ENCODE measurements at places on chromosomes 5 and 9.
A peak's percentile ranks its signal among the peaks of the same experiment; 100 is the strongest.

DNA sequence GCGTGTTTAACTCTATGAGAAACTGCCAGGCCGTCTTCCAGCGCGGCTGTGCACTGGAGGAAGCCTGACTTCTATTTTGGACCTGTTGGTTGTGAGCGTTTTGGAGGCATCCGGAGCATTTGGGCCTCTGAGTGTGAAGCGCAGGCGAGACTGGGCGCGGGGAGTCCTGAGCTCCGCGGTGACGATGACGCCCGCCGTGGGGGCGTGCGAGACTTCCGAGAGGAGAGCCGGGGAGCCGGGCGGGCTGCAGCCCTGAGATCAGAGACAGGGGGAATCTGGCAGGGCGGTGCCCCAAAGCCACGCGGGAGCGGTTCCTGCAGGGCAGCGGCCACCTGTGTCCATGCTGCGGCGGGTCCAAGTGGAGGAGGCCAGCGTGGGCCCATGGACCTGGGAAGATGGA is 47.4 kb downstream of the NTNG2 start:
- no peak for DNase-seq

- no peak for DNase-seq
Observed at GRCh38 chr5:38639377-38640358, 83.2 kb upstream of the LIFR start.

DNA sequence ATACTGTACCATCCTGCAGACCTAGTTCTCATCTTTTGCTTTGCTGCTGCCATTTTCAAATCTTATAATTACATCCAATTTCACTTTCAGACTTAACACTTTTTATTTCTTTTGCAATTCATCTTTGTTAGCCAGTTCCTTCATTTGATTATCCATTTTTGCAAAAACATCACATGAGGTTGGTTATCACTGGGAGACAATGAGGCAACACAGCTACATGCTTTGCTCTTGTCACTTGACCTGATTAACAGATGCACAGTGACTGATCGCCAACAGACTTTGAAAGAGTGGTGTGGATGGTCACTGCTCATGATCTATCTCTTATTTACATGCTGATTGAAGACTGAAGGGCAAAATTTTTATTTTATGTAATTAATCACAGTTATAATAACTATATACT is 17.0 kb upstream of the RNF20 start:
- no peak for DNase-seq

GRCh38 chr9:77773381-77773780 is 125.3 kb upstream of the GNA14 start:
- DNase-seq: no peak

DNA sequence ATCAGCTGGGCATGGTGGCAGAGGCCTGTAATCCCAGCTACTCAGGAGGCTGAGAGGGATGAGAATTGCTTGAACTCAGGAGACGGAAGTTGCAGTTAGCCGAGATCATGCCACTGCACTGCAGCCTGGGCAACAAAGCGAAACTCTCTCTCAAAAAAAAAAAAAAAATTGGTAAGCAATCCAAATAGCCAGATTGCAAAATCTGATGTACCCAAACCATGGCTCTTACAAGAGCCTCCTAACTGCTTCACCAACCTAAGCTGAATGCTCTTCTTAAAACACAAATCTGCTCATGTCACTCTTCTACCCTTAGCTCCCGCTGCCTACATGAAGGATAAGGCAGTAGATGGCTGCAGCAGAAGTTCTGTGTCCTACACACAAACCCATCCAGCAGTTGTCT is 105.9 kb downstream of the MPDZ start:
- DNase-seq: no peak

DNA sequence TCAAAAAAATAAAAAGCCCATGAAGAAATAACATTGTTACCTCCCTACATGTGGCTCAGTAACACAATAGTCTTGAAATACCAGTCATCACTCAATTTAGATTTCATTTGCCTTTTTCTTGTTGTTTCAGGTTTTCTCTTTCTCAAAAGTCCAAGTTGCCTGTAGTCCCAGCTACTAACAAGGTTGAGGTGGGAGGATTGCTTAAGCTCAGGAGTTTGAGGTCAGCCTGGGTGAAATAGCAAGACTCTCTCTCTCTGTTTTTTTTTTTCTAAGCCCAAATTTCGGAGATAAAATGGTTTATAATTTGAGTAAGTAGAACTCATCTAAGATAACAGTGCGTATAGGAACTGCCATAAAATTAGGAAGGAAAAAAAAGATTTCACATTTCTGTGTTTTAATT is 17.5 kb upstream of the NDUFS4 start:
- DNase-seq: no peak

DNA sequence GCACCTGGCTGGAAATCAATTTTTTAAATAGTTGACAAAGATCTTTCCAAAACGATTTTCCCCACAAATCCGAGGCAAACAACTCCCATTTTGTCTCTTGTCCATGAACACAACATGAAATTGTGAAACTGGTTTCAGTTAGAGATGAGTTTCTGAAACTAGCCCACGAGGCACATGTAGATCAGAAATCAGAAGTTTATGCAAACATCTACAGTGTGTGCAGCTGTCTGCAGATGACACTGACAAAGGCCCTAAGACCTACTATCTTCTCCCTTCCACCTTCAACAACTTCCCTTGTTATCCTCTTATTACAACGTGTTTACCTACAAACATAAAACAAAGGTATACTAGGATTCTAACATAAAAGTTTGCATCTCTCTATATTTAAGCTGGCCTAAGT is 183.3 kb downstream of the DIRAS2 start:
- no peak for DNase-seq

- no peak for DNase-seq
Observed at GRCh38 chr9:136088939-136089696, 6.0 kb downstream of the NACC2 start.

DNA sequence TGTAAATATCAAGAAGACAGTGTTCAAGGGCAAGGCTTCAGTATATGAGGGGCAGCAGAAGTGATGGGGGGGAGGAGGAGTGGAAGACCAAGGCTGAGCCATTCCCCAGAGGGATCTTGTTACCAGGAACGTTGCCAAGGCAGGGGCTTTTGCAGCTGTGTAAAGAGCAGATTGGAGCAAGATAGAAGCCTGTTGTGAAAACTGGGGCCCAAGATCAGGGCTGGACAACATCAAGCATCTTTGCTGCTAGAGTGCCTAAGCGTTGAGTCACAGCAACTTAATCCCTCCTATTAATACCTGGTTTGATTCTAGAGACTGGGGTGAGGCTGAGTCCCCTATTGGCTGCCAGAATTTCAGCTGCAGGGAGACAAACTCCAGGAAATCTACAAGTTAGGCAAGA is 18.4 kb upstream of the ERCC6L2 start:
- DNase-seq: peak; percentile 66

GRCh38 chr5:168104350-168104749 is 187.1 kb upstream of the WWC1 start:
- DNase-seq: no peak

GRCh38 chr9:84445737-84446136 is 105.2 kb upstream of the SLC28A3 start:
- DNase-seq: no peak

DNA sequence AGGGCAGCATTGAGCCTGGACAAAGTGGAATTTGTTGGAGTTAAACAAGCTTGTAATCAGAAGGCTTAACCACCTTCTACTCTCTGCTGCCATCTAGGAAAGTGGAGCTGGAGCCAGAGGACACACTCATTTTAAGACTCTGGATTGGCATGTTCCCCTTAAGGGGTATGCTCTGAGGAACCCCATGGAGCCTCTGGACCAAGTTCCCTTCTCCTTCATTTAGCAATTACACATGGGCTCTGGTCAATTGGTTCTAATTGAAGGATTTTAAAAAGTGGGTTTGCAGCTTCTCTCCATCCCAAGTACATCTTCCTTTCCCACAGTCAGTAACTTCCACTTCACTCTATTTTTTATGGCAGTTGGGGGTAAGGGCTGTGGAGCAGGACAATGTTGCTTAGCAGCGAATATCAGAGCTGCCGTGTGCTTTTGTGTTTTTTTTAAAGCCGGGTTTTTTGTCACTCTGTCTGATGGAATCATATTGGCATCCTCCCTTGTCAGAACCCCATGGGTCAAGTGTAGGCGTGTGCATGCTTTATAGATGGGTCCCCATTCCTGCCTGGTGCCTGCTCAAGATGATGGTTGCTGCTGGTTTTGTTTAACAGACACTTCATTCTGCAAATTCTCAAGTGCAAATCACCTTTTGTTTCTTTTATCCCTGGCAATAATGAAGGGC is 330.7 kb upstream of the ADAMTSL1 start:
- no peak for DNase-seq

- DNase-seq: no peak
Observed at GRCh38 chr5:141570655-141571054, 48.1 kb downstream of the DIAPH1 start.

- no peak for DNase-seq
Observed at GRCh38 chr9:94611638-94612068, 18.0 kb upstream of the FBP2 start.

DNA sequence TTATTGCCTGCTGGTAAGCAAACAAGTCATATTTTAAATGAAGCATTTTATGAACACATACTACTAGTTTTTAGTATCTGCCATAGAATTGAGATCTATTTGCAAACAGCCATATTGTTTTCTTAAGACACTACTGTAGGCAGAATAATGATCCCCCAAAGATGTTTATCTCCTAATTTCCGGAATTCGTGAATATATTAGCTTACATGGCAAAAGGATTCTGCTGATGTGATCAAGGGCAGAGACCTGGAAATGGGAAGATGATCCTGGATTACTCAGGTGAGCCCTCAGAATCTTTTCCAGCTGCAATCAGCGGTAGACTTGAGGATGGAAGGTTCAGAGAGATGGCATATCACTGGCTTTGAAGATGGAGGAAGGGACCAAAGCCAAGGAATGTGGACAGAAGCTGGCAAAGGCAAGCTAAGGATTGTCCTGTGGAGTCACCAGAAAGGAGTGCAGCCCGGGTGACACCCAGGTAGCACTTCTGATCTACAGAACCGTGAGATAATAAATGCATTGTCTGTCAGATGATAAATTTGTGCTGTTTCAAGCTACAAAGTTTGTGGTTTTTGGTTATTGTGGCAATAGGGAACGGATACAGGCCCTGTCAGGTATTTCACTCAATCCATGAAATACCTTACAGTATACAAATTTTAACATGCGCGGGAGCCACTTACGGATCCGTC is 1.0 kb upstream of the ERCC6L2 start:
- no peak for DNase-seq

DNA sequence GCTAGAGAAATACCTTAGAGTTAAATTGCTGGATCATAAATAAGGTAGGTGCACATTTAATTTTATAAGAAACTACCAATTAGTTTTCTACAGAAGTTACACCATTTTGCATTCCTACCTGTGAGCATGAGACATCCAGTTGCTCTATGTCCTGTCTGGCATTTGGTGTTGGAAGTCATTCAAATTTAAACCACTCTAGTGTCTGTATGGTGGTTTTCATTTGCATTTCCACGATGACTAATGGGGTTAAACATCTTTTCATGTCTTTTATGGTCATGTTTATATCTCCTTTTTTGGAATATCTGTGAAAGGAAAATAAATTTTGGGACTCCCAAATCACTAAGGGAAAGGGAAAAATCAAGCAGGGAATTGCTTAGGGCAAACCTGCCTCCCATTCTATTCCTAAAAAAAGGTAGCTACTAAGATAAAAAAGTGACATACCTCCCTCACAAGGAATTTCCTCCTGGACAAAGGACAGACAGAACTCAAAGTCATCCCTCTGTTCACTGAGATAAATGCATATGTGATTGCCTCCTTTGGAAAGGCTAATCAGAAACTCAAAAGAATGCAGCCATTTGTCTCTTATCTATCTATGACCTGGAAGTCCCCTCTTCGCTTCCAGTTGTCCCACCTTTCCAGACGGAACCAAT is 31.6 kb upstream of the ADCY2 start:
- no peak for DNase-seq

DNA sequence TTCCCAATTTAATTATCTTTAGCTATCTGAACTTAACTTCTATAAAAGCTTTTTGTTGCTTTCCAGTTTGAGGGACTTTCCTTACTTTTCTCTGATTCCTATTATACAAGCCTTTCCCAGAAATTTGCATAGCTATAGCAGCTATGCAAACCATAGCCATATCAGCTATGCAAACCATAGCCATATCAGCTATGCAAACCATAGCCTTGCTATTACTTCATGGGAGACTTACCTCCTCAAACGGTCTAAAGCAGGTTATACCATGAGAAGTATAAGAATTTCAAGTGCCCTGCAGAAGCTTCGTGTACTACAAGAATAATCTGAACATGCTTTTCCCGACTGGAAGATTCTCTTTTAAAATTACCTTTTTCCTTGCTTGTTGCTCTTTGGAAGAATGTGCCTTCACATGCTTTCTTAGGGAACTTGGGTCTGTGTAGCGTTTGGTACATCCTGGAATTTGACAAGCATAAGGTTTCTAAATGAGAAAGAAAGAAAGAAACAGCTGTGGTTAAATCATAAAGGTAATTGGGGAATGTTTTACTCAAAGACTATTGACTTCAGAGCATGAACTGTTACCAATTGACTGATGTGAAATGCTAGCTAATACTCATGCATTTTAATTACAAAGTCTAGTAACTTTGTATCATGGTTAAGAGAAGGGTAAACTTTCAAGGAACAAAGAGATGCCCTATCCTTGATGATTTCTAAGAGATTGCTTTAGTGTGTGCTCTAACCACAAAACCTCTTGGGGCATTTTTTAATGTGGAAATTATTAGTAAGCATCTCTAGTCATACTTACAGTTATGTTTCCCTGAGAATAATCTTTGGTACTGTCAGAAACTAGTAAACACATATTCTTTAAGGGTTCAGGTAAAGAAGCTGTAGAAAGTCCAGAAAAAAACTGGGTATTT is 367.6 kb downstream of the GLIS3 start:
- no peak for DNase-seq

GRCh38 chr5:59058237-59058636 is 475.4 kb downstream of the RAB3C start:
- no peak for DNase-seq

- no peak for DNase-seq
Observed at GRCh38 chr9:126880226-126880946, 19.9 kb downstream of the ZBTB34 start.

- no peak for DNase-seq
Observed at GRCh38 chr5:169197343-169197742, 103.6 kb downstream of the SLIT3 start.

DNA sequence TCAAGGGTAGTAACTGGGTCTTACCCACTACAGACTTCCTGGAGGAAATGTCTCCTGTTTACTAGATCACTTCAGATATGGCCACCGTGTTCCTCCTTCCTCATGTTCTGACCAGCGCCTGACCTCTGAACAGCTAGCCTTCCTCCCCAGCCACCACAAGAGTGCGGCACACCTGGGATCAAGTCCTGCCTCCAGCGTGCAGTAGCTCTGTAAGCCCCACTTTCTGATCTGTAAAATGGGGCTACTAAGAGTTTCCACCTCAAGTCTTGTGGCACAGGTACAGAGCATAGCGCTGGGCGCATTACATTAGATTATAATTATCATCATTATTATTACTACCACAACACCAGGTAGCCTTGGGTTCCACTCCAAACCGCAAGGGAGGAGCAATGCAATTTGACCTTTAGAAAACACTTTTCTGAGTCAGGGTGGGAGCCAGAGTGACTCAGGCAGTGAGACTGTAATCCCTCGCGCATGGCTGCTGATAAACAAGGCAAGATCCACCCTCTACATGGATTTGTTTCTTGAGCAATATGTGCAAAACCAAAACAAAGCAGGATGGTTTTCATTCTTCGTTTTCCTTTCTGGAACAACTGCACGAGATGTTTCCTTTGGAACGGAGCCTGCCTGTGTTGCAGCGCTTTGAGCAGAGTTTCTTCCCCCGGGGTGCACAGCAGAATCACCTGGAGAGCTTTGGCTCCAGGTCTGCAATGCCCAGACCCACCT is 65.0 kb upstream of the ANGPTL2 start:
- peak; percentile 76 for DNase-seq

GRCh38 chr9:72041775-72042194 is 18.6 kb downstream of the C9orf57 start:
- no peak for DNase-seq

GRCh38 chr5:150152636-150153462 is 2.8 kb downstream of the PDGFRB start:
- no peak for DNase-seq

Data from HTR-8/SVneo (cell line).